ENCODE measurements at places on chromosomes 4 and X. TPM values are rescaled to one million over a fixed set of nuclear protein-coding genes. Genes with fewer than 3 reads are reported as not detected.
A peak's percentile ranks its signal among the peaks of the same experiment; 100 is the strongest.

DNA sequence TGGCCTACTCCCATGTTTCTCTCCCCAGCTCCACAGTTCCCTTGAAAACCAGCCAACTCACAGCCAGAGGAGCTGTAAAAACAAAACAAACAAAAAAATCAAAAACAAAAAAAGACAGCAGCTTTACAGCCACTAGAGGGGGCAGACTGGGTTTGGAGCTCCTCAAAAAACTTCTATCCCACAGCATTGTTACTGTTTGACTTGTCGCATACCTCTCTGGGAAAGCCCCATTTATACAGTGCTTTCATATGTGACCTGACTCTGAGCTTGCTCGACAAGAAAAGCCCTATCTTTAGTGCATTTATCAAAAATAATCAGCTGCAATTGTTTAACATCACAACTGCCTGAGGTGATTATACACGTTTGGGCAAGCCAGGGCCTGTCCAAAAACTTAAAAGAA, 21.6 kb downstream of the TSPAN6 start:
- peak; percentile 41 for DNase-seq

- DNase-seq = no peak
Measured at GRCh38 chr4:148359769-148360168, 82.4 kb downstream of the NR3C2 start.

Gene NXF2
- polyA plus RNA-seq = not detected

Gene FAM9C
- 0.43 TPM for polyA plus RNA-seq

- DNase-seq = peak; percentile 91
Measured at GRCh38 chrX:100636321-100636991, at the start of gene TSPAN6. Gene TSPAN6 (minus strand): TSS chrX:100636806. CDS start chrX:100636694, 112 bp downstream.

Gene BANK1
- polyA plus RNA-seq = 2.7 TPM

Gene CT47A1
- polyA plus RNA-seq = not detected

DNA sequence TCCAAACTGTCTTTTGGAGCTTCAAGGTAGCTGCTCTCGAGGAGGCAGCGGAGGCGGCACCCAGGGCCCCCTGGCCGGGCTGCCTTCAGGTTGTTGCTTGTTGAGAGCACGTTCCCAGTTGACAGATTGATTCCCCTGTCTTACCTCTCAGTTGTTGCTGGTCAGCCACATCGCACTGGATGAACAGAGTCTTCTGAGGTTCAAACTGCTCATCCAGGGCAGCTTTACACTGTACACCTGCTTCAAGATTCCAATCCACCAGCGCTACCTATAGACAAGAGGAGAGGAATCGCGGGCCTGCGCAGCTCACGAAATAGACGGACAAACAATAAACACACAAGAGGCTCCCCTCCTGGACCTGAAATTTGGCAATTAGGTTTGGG, 497 bp downstream of the HPGD start:
- no peak for DNase-seq

DNA sequence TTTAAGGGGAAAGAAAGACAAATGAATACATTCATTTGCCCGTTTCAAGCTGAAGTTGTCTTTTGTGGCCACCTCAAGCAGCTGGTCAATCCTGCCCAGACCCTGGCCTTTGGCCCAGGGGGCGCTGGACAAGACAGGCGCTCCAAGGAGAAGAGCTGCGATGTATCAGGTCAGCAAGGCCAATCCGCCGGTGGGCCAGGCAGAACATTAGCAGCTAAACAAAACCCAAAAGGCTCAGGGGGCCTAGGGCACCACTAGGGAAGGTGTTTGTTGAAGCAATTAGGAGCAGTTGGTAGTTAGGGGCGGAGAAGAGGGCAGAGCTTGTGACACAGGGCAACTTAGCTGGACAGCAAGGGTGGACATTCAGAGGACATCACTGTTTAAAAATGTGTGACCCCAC, 60.8 kb upstream of the TMEM33 start:
- no peak for DNase-seq

GRCh38 chr4:90842960-90843359, 715.8 kb downstream of the CCSER1 start:
- no peak for DNase-seq

GRCh38 chr4:172951679-172952451, 216.7 kb upstream of the GALNT7 start:
- no peak for DNase-seq

GRCh38 chr4:54961357-54961975, 163.9 kb downstream of the KDR start:
- no peak for DNase-seq

GRCh38 chrX:111123606-111124179, 27.7 kb downstream of the PAK3 start:
- DNase-seq = no peak

- DNase-seq = no peak
Measured at GRCh38 chrX:130626521-130626920, 224.7 kb downstream of the RBMX2 start.

GRCh38 chr4:149211876-149212275, 603.8 kb downstream of the IQCM start:
- DNase-seq = no peak

GRCh38 chr4:16140879-16141249, 57.0 kb upstream of the PROM1 start:
- DNase-seq = peak; percentile 44

- DNase-seq = no peak
Measured at GRCh38 chrX:105564501-105564900, 257.8 kb upstream of the NRK start.

GRCh38 chrX:11886745-11887144, 128.7 kb downstream of the MSL3 start:
- DNase-seq = no peak

DNA sequence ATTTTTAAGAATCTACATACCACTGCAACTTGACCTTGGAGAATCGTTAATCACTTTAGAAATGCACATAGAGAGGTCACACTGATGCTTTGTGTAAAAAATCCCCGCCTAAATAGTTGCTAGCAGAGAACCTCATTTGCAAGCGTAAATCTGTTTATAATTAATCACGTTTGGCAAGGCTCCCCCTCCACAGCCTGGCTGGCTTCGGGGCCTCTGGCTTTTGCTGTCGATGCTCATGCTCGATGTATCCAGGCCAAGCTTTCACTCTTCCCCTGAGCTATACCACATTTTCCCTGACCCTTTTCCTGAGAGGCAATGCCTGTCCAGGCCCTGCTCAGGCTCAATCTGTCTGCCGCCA, 23.4 kb downstream of the CYTL1 start:
- no peak for DNase-seq

GRCh38 chr4:65566473-65566872, 103.8 kb downstream of the EPHA5 start:
- DNase-seq = no peak

Gene DUSP21
- not detected for polyA plus RNA-seq

Gene SRPK3
- 2.1 TPM for polyA plus RNA-seq

- no peak for DNase-seq
Measured at GRCh38 chr4:123934096-123934495, 537.5 kb downstream of the SPRY1 start.

Gene CENPVL1
- polyA plus RNA-seq = 0.22 TPM

DNA sequence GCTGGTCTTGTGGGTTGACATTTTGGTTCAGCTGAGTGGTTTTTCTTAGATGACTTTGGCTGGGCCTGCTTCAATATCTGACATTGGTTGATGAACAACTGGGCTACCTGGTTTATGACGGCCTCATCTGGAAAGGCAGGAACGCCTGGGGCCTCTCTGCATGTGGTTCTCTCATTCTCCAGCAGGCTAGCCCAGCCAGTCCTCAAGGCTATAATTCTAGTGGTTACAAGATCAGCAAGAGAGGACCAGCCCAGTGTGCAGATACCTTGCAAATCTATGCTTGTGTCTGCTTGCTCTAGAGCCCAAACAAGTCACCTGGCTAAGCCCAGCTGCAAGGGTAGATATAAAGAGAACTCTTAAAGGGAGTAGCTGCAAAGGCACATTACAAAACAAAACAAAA, 214.2 kb upstream of the PUDP start:
- no peak for DNase-seq

Gene CYP4V2
- polyA plus RNA-seq = 21.2 TPM

DNA sequence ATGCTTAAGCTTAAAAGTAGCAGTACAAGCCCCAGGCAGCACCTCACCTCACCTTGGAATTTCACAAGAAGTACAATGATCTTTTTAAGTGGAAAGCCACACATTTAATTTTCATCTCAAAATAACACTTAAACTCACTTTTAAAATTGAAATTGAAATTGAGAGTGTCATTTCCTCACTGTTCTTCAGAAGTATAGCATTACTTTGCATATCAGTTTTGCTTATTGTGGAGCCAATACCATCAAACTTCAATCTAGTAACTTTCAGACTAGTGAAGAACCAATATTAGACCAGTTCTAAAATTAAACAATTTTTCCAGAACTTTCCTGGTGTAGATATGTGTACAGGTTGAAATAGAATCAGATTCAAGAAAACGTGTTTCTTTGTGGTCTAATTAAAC, 242.4 kb downstream of the NDST4 start:
- no peak for DNase-seq

DNA sequence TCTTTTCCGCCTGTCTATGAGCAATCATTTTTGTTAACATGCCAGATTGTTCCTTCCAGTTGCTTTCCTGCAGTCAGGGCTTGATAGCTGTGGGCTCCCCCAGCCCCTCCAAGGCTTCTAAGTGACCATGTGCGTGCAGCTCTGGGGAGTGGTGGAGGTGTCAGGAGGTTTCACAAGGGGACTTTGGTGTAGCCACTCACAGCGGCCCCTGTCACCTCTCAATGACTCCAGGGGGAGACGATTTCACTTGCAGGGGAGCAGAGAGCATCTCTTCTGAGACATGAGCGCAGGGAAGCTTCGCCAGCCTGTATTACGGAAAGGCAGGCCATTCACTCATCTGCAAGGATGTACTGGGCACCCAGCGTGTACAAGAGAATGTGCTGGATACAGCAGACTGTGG, 3.1 kb upstream of the GPR78 start:
- no peak for DNase-seq

DNA sequence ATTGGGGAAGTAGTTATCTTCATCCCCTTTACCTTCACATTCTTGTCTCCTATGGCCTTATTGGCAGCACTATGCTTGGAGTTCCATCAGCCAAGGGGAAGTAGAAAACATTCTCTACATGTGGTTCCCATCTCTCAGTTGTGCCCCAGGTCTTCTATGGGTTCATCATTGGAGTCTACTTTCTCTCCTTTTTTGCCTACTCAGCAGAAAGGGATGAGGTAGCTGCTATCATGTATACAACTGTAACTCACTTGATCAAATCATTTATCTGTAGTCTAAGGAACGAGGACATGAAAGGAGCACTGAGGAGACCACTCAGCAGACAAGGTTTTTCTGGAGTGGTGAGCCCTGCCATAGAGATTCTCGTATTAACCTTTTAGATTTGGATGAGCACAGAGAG, 119.0 kb upstream of the OR13H1 start:
- DNase-seq = no peak

DNA sequence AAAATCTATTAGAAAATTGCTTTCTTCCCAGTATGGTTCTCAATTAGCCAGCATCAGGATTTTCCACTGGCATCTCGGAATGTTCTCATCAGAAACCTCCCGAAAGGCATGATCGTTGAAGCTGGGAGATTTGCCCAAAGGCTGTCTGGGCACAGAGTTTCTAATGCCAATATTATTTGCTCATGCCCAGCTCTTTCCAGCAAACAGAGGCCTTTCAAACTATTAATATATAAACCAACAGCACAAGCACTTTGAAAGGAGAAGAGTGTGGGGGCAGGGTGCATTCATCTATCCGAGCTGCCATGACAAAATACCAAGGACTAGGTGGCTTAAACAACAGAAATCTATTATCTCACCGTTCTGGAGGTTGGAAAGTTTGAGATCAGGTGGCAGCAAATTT, 88.3 kb upstream of the MSX1 start:
- no peak for DNase-seq

- no peak for DNase-seq
Measured at GRCh38 chrX:108701633-108702032, 34.7 kb downstream of the IRS4 start.

Gene FGG
- polyA plus RNA-seq = not detected

DNA sequence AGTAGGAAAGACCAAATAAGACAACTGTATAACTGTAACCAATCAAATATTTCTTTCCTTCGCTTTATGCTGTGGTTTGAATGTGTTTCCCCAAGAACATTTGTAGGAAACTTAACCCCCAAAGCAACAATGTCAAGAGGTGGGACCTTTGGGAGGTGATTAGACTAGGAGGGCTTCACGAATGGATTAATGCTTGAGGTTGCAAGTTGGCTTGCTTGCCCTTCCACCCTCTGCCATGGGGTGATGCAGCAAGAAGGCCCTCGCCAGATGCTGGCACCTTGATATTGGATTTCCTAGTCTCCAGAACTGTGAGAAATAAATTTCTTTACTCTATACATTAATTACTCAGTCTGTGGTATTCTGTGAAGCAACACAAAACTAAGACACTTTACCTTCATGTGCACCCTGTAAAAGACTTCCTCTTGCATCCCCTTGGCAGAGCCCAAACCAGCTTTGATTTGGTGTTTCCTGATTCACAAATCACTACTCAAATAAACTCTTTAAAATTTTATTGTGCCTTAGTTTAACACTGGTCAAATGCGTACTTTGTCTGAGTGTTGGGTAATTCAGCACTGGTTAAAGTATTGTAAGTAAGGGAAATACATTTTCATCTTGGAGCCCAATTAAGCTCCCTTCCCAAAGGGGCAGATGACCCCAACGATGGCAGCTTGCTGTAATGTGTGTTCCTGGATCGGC, 59.9 kb downstream of the COQ2 start:
- DNase-seq = no peak

GRCh38 chr4:64967286-64967685, 558.0 kb upstream of the TECRL start:
- no peak for DNase-seq

- DNase-seq = no peak
Measured at GRCh38 chr4:38310446-38311043, 350.3 kb downstream of the PTTG2 start.

DNA sequence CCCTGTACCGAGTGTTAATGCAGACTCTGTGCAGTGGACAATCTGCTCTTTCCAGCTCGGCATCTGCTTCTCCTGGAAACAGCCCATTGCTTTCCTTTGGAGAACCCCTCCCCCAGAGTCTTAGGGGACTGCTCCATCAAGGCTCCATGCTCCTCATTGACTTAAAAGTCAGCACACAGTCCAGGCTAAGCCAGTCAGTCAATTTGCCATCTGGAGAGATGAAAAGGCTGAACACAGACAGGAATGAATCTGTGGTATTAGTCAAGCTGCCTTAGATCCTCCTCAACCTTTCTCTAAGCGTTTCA, 20.3 kb downstream of the ATP8A1 start:
- no peak for DNase-seq

- no peak for DNase-seq
Measured at GRCh38 chr4:76476571-76476970, 41.5 kb downstream of the SHROOM3 start.

Gene GIMD1
- not detected for polyA plus RNA-seq

Gene F11
- polyA plus RNA-seq = 4.1 TPM

Gene PRRG3
- 4.8 TPM for polyA plus RNA-seq

All from renal cortex interstitium (tissue), 15 donors.